ENCODE measurements at places on chromosomes 3 and 15. TPM values are rescaled to one million over a fixed set of nuclear protein-coding genes. Genes with fewer than 3 reads are reported as not detected.
A peak's percentile ranks its signal among the peaks of the same experiment; 100 is the strongest.

DNA sequence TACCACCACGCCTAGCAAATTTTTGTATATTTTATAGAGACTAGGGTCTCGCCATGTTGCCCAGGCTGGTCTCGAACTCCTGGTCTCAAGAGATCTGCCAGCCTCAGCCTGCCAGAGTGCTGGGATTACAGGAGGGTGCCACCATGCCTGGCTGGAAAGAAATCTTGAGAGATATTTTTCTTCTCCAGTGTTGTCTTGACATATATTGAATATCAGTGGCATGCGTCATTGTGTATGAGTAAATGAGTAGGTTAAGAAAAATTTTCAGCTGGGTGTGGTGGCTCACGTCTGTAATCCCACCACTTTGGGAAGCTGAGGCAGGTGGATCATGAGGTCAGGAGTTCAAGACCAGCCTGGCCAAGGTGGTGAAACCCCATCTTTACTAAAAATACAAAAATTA is 3.5 kb upstream of the PIF1 start:
- no peak for DNase-seq
- no peaks in the 10 kb centered on the region for H3K36me3 ChIP-seq

DNA sequence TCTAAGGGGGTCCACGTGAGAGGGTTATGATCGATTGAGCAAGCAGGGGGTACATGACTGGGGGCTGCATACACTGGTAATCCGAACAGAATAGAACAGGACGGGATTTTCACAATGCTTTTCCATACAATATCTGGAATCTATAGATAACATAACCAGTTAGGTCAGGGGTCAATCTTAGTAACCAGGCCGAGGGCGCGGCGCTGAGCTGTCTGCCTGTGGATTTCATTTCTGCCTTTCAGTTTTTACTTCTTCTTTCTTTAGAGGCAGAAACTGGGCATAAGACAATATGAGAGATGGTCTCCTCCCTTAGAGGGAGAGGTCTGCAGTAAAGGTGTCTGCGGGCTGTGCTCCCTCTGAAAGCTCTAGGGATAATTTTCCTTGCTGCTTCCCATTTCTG is 261.3 kb downstream of the XXYLT1 start:
- no peaks in the 10 kb centered on the region for H3K27me3 ChIP-seq
- H3K27ac ChIP-seq = no peak overlapping the region
- H3K4me1 ChIP-seq = no peaks in the 10 kb centered on the region

DNA sequence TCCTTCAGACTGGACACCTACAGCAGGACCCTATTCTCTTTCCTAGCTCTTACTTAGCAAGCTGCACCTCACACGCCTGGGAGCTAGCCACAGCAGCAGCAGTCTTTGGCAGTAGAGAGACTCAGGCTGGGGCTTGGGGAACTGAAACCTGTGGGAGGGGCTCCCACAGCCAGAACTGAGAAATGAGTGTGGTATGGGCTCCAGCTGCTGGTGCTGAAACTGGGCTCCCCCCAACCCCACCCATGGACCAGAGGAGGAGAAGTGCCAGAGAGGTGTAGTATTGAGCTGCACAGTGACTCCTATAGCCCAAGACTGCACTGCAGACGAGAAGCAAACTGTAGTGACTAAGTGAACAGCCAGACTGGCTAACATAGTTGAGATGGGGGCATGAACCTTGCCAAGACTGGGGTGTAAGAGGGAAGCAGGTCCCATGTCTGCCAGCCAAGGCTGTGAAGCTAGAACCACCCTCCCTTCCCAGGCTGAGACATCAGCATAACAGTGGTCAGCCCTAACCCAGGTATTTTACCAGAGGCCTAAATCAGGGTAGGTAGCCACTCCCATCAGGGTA is 62.5 kb downstream of the MYO5A start:
- no peaks in the 10 kb centered on the region for H3K27me3 ChIP-seq
- H3K4me1 ChIP-seq = peaks cover 30% of the 10 kb centered on the region
- H3K4me3 ChIP-seq = no peak overlapping the region
- no peak for DNase-seq
- no peak overlapping the region for H3K27ac ChIP-seq
- no peaks in the 10 kb centered on the region for H3K36me3 ChIP-seq

- no peak overlapping the region for H3K27ac ChIP-seq
- no peaks in the 10 kb centered on the region for H3K27me3 ChIP-seq
- no peak for DNase-seq
- no peaks in the 10 kb centered on the region for H3K36me3 ChIP-seq
- H3K4me3 ChIP-seq = no peak overlapping the region
- H3K4me1 ChIP-seq = no peaks in the 10 kb centered on the region
Observed at GRCh38 chr15:20646529-20647142, 105.0 kb upstream of the GOLGA6L6 start.

The SLC51A gene
- total RNA-seq = not detected

- H3K4me1 ChIP-seq = no peaks in the 10 kb centered on the region
- no peak overlapping the region for H3K27ac ChIP-seq
- no peaks in the 10 kb centered on the region for H3K36me3 ChIP-seq
- no peak overlapping the region for H3K4me3 ChIP-seq
Observed at GRCh38 chr3:158739078-158739477, 6.8 kb upstream of the RARRES1 start.

- no peaks in the 10 kb centered on the region for H3K4me1 ChIP-seq
- no peak overlapping the region for H3K27ac ChIP-seq
- H3K27me3 ChIP-seq = no peaks in the 10 kb centered on the region
- DNase-seq = no peak
Observed at GRCh38 chr15:34855893-34856292, 60.5 kb upstream of the ACTC1 start.

The EXD1 gene
- total RNA-seq = not detected

DNA sequence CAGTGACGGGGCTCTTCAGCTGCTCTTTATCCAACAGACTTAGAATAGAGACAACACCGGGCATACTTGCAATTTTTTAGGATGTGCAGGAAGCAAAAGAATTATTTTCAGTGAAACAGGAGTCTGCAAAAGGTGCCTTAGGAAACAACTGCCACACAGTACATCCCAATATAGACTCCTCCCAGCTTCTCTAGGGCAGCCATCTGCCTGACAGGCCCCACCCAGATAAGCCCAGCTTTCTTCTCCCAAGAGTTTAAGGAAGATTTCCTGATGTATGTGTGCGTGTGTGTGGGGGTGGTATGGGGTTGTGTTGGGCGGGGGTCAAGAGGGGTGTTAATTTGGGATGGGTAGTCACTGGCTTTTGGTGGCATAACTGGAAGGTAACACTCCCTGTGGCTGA is 21.5 kb downstream of the MAP2K1 start:
- H3K27ac ChIP-seq = no peak overlapping the region
- no peaks in the 10 kb centered on the region for H3K36me3 ChIP-seq
- peaks cover 83% of the 10 kb centered on the region for H3K4me1 ChIP-seq
- H3K27me3 ChIP-seq = no peaks in the 10 kb centered on the region
- no peak for DNase-seq

- H3K27ac ChIP-seq = no peak overlapping the region
- peaks cover 36% of the 10 kb centered on the region for H3K36me3 ChIP-seq
Observed at GRCh38 chr15:61951949-61952348, 108.3 kb downstream of the VPS13C start.

GRCh38 chr3:111542611-111543300 is 759 bp downstream of the CD96 start:
- peak overlapping the region; percentile 63 for H3K4me3 ChIP-seq
- DNase-seq = peak; percentile 25
- H3K27me3 ChIP-seq = no peaks in the 10 kb centered on the region

The KNG1 gene
- not detected for total RNA-seq

The NDUFB5 gene
- 126 TPM for total RNA-seq

GRCh38 chr3:129829640-129830039 is 63.9 kb downstream of the TMCC1 start:
- no peaks in the 10 kb centered on the region for H3K27me3 ChIP-seq
- no peak overlapping the region for H3K27ac ChIP-seq
- H3K4me1 ChIP-seq = peaks cover 14% of the 10 kb centered on the region
- no peak overlapping the region for H3K4me3 ChIP-seq
- no peaks in the 10 kb centered on the region for H3K36me3 ChIP-seq

DNA sequence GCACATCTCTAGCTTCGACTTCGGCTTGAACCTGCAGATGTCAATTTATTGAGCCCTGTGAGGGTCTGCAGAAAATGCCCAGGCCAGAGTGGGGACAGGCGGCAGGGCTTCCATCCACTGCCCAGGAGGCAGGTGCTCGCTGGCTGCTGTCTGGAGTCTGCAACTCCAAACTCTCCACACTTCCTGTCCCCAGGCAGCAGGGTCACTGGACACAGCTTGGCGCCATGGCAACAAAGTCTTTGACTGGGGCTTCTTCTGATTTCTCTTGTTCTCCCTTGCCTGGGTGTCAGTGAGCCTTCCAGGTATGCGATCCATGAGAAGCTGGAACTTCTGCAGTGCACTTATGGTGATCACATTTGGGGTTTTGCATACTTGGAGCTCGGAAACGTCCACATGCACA is 33.5 kb downstream of the SV2B start:
- peaks cover 7% of the 10 kb centered on the region for H3K27me3 ChIP-seq
- H3K4me3 ChIP-seq = no peak overlapping the region
- no peaks in the 10 kb centered on the region for H3K36me3 ChIP-seq

DNA sequence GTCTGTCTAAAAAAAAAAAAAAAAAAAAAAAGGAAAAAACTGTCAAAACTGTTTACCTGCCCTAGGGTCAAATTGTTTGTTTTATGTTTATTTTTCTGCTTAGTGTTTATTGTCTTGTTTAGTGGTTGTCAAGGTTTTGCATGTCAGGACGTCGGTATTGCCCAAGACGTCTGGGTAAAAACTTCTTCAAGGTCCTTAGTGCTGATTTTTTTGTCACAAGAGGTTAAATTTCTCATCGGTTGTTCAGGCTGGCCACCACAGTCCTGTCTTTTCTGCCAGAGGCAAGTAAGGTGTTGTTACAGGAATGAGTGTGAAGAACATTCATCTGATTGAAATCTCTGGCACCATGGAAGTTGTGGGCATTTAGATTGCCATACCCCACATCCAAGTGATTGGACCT is 7.0 kb downstream of the DET1 start:
- no peak overlapping the region for H3K27ac ChIP-seq
- DNase-seq = no peak
- no peaks in the 10 kb centered on the region for H3K27me3 ChIP-seq
- no peaks in the 10 kb centered on the region for H3K4me1 ChIP-seq

DNA sequence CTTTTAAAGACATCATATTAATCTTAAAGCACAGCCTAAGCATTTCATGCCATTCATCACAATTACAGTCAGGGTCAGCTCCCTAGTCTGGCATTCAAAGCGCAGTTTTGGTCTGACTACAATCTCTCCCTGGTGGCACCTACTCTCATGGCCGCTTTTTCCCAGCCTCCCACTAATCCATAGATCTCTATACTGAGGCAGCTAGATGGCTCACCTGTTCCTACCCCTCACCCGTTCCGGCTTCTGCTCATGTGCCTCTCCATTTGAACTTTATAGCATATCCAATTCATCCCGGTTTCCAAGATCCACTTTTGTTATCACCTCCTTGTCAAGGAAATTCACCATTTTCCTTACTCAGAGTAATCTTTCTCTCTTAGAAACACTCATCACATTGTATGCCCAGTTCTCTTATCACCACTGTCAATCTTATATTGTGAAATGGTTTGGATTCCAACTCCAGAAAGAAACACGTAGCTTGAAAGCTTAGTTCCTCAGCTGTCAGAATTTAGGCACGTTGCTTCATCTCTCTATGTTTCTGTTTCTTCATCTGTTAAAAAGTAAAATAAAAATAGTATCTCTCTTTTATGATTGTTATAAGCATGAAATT is 220.0 kb upstream of the UBE2E2 start:
- H3K27ac ChIP-seq = no peak overlapping the region
- H3K36me3 ChIP-seq = no peaks in the 10 kb centered on the region
- H3K27me3 ChIP-seq = no peaks in the 10 kb centered on the region
- H3K4me1 ChIP-seq = no peaks in the 10 kb centered on the region

- peak; percentile 91 for DNase-seq
- peak overlapping the region; percentile 34 for H3K27ac ChIP-seq
- H3K4me3 ChIP-seq = no peak overlapping the region
- peaks cover 55% of the 10 kb centered on the region for H3K4me1 ChIP-seq
- no peaks in the 10 kb centered on the region for H3K36me3 ChIP-seq
Observed at GRCh38 chr15:69713726-69714559, 261.3 kb downstream of the RPLP1 start.

DNA sequence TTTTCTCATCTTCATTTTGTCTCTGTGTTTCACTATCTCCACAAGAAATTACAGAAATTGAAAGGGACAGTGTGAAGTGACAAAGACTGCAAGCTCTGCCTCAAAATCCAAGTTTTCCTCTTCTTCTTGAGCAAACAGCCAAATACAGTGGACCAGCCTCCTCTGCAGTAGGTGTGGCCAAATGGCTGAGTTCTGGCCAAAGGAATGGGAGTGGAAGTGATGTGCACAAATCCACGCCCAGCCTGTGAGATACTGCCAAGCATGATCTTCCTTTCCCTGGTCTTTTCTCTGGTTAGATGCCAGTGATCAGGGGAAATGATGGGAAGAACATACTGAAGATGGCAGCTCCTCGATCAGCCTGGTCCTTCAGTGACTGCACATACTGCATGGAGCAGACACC is 111.0 kb upstream of the CPNE4 start:
- no peak for DNase-seq
- H3K4me1 ChIP-seq = no peaks in the 10 kb centered on the region
- no peak overlapping the region for H3K27ac ChIP-seq
- no peaks in the 10 kb centered on the region for H3K27me3 ChIP-seq
- H3K4me3 ChIP-seq = no peak overlapping the region
- H3K36me3 ChIP-seq = no peaks in the 10 kb centered on the region

GRCh38 chr15:83323296-83323711 is 38.8 kb upstream of the BNC1 start:
- H3K4me3 ChIP-seq = no peak overlapping the region
- H3K4me1 ChIP-seq = no peaks in the 10 kb centered on the region
- no peak overlapping the region for H3K27ac ChIP-seq
- H3K27me3 ChIP-seq = no peaks in the 10 kb centered on the region
- H3K36me3 ChIP-seq = no peaks in the 10 kb centered on the region
- DNase-seq = no peak

The ANKDD1A gene
- total RNA-seq = 3.0 TPM

- peak overlapping the region; percentile 68 for H3K27ac ChIP-seq
- peak overlapping the region; percentile 15 for H3K4me3 ChIP-seq
- peaks cover 59% of the 10 kb centered on the region for H3K4me1 ChIP-seq
Observed at GRCh38 chr3:157130467-157131251, 29.3 kb downstream of the CCNL1 start.

DNA sequence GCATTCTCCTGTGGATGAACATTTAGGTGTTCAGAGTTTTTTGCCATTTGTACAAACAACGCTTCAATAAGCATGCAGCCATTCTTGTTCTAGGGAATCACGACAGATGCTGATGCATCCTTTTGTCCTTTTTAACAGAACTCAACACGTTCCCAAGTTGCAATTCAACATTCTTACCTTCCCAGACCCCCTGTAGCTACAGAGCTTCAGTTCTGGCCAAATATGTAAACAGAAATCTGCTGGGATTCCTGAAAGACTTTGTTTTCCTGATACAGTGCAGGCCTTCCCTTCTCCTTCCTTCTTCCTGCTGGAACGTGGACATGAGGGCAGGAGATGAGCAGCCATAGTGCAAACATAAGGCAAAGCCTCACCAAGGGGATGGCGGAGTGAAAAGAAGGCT is 59.1 kb upstream of the SPATA12 start:
- no peaks in the 10 kb centered on the region for H3K27me3 ChIP-seq
- no peaks in the 10 kb centered on the region for H3K36me3 ChIP-seq
- no peak for DNase-seq
- H3K4me3 ChIP-seq = no peak overlapping the region

The ENTPD3 gene
- not detected for total RNA-seq

- H3K4me3 ChIP-seq = no peak overlapping the region
- no peak overlapping the region for H3K27ac ChIP-seq
- H3K4me1 ChIP-seq = no peaks in the 10 kb centered on the region
- no peaks in the 10 kb centered on the region for H3K27me3 ChIP-seq
Observed at GRCh38 chr3:58387650-58388546, 45.7 kb downstream of the PDHB start.

The SOX14 gene
- total RNA-seq = not detected
